ENCODE measurements at places on chromosomes 11 and 22.
A peak's percentile ranks its signal among the peaks of the same experiment; 100 is the strongest.

GRCh38 chr11:107856180-107856980 lies 2.2 kb downstream of the SLC35F2 start:
- no peak for DNase-seq

GRCh38 chr11:83823461-83824025 lies 537.4 kb upstream of the CCDC90B start:
- DNase-seq: no peak

DNA sequence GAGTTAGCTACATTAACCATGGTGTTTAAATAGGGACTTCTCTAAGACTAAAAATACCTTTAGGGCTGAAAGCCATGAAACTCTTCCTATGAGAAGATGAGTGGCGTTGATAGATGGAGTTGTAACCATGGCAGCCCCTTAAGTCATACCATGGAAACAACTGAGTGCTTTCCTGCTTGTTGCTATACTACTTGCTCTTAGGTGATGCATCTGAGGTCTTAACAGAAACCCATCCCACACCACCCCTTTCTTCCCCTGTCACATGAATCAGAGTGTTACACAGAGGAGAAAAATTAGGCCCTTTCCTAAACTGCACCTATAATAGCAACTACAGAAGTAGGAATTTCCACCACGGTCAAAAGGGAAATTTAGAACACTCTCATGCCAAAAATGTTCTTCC lies 64.3 kb upstream of the ZC3H12C start:
- DNase-seq: no peak

GRCh38 chr11:13216019-13216710 lies 61.4 kb upstream of the BMAL1 start:
- peak; percentile 99 for DNase-seq

DNA sequence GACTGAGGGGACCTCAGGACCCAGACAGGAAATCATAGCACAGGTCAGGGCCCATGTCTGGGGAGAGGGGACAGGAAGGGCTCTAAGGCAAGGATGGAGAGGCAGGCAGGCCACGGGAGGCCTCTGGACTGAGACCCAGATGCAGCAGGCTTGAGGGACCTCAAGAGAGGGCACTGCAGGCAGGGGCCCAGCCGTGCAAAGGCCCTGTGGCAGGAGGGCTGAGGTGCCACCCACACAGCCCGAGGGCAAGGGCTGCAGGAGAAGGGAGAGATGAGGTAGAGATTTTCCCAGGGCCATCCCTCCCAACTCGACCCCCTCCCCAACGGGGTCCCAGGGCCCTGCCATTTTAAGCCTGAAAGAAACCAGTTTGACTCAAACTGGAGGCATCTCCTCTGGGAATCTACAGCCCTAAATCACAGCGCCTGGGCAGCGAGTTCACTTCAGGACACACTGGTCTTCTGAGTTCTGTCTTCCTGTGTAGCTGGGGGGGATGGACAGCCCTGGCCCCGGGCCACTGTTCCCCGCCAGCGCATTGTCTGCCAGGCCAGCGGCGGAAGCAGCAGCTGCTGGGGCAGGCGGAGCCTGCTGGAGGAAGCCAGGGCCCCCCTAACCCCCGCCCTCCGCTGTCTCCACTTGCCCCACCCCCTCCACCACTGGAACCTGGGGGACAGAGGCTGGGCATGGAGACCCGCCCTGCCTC lies 20.3 kb upstream of the WNT7B start:
- DNase-seq: peak; percentile 99

DNA sequence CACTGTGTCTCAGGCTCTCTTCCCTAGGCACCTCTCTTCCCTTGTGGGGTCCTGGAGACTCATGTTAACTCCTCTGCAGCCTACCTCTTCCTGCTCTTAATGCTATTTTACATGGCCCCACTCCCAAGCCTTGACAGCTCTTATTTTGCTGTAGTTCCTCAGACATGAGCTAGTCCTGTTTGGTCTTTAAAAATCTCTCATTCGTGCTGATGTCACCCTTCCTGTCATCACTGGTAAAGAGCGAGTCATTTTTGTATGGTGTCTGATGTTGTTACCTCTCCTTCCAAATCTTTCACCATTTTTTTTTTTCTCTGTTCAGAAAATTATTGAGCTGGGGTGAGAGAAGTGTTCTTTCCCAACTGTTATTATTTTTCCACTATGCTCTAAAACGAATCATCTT lies 84.8 kb upstream of the ZBED5 start:
- no peak for DNase-seq

DNA sequence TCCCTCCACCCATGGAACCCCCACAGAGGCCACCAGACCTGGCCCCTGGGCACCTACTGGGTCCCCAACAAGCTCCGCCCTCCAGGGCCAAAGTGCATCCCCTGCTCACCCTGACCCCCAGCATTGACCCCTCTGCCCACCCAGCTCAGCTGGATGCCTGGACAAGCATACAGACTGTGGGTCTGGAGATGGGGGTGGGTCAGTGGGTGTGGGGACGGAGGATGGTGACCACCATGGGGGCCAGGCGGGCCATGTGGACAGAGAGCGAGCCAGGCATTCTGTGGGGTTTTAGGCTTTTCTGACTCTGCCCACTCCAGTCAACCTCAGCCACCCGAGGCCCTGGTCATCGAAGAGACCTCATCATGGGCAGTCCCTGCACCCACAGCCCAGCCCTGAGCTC lies 183.7 kb downstream of the BRD1 start:
- no peak for DNase-seq

- DNase-seq: no peak
These were observed 62.6 kb upstream of the WT1 start for GRCh38 chr11:32497951-32498350.

- DNase-seq: no peak
These were observed 330.6 kb upstream of the MPPED2 start for GRCh38 chr11:30916764-30917163.

GRCh38 chr11:63510360-63511047 lies 4.6 kb downstream of the LGALS12 start:
- DNase-seq: no peak

DNA sequence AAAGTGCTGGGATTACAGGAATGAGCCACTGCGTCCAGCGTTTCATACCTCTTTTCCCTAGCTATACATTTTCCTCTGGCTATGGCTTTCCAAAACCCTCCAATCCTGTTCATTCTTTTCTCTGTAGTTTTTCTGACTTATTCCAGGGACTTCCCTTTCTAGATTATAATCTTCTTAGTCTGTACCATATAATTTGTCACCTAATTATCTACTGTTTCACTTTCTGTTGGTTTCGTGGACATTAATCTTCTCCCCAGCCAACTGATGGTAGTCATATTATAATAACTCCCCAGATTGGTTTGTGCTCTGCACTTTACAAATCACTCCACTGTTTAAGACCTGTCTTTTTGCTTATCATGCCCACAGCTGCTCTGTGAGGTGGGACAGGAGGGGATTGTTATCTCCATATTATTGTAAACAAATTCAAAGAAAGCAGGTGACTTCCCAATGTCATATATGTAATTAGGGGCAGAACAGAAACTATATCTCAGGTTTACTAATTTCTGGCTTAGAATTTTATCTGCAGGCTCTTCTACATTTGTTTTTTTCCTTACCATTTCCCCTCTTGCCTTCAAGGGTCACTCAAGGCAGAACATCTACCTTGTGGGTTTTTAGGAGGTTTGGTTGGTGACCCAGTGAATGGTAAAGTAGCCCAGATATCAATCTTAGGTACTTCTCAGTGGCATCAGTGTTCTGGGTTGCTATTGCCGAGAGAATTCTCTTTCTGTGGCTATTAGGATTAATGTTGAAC lies 23.9 kb downstream of the STIM1 start:
- no peak for DNase-seq

GRCh38 chr11:118608360-118609227 lies 1.2 kb downstream of the PHLDB1 start:
- DNase-seq: peak; percentile 93

DNA sequence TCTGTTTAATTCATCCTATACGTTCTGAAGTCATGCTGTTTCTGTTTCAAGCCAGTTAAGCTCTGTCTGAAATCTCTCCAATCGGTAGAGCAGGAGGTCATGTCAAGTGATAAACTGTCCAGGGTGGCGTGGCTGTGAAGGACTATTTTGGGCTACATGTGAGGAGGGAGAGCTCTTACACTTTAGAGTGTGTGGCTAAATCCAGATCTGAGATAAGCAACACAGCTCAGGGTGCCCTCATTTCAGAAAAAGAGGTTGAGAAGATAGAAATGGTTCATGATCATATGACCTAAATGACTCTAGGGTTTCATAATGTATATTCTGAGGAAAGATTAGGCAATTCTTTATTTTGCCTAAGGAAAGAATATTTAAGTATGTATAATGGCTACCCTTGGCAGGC lies 8.4 kb downstream of the BLID start:
- no peak for DNase-seq

GRCh38 chr22:37172266-37173245 lies 15.5 kb downstream of the C1QTNF6 start:
- no peak for DNase-seq

DNA sequence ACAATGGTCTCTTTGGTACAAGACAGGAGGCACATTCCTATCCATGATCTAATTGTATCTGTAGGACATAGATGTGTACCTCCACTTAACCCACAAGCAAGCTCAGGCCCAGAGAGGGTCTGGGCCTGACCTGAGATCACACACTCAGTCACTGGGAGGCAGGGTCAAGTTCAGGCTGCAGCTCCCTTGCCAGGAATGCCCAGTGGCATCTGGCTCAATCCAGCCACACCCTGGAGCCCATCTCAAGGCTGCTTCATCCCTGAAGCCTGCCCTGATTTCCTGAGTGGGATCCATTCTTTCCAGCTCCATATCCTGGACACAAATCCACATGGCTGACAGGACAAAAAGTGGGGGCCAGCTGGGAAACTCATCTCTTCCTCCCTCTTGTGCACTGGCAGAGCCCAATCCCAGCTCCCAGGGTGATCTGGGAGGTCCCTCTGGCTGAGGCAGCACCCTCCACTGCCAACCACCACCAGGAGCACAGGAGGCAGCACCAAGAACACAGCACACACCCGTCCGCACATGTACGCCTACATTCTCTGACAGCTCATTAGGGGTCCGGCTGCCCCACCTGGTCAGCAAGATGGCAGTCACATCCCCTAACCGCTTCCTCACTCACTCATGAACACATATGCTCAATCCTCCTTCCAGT lies 39.2 kb upstream of the KLHL35 start:
- no peak for DNase-seq

GRCh38 chr22:20204806-20205205 lies 54.0 kb upstream of the CCDC188 start:
- peak; percentile 25 for DNase-seq

DNA sequence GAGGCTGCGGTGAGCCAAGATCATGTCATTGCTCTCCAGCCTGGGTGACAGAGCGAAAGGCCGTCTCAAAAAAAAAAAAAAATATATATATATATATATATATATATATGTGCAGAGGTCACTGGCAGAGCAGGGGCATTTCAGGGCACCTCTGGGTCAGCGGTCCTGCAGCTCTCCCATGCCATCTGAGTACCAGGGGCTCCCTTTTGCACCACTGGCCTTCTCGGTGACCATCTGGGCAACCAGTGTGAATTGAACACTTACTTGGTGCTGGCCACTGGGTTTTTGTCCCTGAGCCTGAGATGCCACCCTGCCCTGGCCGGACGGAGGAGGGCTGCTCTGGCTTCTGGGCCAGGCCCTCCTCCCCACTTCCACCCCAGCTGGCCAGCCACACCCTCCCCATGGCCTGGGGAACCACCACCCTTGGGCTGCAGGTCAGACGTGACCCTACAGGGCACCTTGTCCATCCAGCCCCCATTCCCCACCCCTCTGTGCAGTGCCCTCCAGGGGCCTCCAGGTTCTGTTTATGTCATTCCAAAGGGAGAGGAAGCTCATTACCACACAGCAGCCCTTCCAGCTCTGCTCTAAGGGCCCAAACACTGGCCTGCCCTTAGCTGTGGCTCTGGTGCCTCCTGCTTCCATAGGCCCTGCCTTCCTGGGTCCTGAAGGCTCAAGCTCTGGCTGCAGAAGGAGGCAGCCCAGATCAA lies 10.3 kb downstream of the MAPK8IP1 start:
- no peak for DNase-seq

- peak; percentile 51 for DNase-seq
These were observed 7.6 kb upstream of the CHKA start for GRCh38 chr11:68128682-68129327.

GRCh38 chr11:65107078-65107477 lies 4.6 kb upstream of the TM7SF2 start:
- no peak for DNase-seq

GRCh38 chr11:81915045-81915444 lies 818.6 kb downstream of the FAM181B start:
- DNase-seq: no peak

DNA sequence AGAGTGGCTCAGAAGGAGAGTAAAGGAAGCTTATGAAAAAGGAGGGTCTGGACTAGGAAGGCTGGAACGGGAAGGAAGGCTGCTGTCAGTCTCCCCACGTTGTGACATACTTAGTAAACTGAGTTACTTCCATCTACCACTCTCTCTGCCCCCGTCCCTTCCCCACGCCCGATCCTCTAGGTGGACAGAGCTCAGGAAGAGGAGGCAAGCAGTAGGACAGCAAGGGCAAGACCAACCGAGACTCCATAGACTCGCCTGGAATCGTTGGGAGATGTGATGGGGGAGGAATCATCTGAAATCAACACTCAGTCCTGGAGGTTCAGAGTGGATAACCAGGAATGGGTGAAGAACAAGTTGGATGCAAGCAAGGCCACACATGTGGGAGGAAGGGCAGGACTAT lies 240.7 kb downstream of the BUD13 start:
- DNase-seq: no peak

DNA sequence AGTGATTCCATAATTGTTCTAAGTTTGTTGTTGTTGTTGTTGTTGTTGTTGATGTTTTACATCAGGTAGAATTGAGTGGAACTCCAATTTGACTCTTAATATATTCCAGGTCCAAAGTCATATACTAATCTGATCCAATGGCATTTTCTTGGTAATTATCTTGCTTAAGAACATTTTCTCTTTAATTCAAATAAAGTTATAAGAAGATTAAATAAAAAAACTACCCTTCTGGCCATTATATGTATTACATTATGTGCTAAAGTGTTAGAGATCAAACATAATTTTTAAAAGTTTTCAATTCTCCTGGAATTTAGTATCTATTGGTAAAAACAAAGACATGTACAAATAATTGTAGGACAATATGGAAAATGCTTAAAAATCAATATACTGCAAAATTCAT lies 775.4 kb downstream of the LUZP2 start:
- DNase-seq: no peak

GRCh38 chr22:29951791-29952413 lies 68.9 kb downstream of the MTMR3 start:
- no peak for DNase-seq

GRCh38 chr11:45156201-45156600 lies 9.8 kb downstream of the PRDM11 start:
- DNase-seq: no peak

DNA sequence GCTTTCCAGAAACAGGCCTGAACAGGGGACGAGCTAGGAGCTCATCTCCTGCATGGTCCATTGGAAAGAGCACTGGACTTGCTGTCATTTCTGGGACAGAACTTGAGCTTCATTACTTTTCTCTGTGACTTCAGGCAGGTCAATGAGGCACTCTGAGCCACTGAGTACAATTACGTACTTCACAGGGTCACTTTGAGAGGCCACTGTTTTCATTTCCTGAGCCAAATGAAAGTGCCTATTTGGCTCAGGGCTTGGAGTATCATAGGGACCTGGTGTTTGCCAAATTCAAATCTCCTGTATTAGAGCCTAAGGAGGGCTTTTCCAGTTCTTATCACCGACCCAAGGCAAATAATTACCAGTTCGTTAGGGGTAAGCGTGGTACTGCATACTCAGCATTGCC lies 319.3 kb downstream of the CADM1 start:
- no peak for DNase-seq
